ENCODE measurements at places on chromosomes 3 and 15.

DNA sequence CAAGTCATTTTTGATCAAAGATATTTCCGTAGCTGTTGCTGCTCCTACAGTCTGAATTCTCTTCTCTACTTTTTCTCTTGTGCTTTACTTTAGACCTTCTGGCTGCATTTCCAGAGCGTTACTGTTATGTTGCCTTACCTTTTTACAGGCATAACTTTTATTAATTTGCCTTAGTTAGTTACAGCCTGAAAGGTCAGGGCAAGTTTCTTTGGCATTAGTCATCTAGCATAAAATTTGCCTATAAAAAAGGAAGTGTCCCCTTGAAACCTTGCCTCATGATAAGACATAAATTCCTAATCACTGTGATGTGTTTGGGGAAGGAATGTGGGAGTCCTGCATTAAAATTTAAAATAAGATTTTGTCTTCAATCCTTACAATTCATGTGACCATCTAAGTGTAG lies 618.5 kb downstream of the NR2F2 start:
- DNase-seq: no peak

- DNase-seq: no peak
These were observed 51.7 kb downstream of the TRANK1 start for GRCh38 chr3:36893137-36893557.

- no peak for DNase-seq
These were observed 409.9 kb upstream of the ALCAM start for GRCh38 chr3:104956620-104957345.

GRCh38 chr3:70776081-70776480 lies 463.6 kb upstream of the MDFIC2 start:
- no peak for DNase-seq

DNA sequence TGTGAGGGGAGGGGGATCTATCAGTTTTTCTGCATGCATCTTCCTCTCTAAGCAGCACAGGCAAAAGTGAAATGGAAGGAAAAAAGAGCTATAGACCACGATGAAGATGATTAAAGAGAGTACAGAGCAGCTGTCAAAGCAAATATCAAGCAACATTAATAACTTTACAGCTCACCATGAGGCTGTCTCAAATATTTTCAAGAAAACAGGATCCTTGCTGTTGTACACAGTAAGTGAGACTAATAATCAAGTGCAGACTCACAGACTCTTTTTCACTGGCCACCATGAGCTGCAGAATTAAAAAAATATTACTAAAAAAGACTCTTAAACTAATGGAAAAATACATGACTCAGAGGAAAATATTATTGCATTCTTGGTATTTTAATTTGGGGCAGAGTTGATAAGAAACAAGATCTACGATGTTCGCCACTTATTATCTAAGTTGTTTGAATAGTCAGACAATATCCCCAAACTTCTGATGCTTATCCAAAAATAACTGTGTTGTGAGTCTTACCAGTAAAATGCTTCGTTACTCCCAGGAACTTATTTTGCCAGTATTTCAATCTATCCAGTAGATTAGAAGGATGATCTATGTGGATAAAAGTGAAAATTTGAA lies 817.5 kb upstream of the ALCAM start:
- DNase-seq: no peak

DNA sequence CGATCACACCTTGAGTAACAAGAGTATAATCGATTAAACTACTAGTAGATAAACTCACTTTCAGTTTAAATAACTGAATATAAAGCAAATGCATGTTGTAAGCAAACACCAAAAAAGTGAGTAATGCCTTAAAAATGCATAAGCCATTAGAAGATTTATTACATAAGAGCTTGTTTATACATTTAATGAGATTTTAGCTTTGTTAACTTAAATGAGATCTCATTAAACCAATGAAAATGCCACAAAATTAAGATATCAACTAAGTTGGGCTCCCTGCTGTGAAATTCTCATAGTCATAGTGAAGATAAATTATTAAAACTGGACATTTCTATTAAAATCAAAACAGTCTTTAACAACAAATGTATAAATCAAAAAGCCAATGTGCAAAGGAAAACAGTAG lies 701.2 kb downstream of the NLGN1 start:
- no peak for DNase-seq

GRCh38 chr15:40357723-40358470 lies at the start of gene DISP2:
TSS of gene DISP2 (plus strand) at chr15:40358219. CDS start at chr15:40358322, 103 bp downstream.
- DNase-seq: peak; percentile 100

GRCh38 chr3:189631409-189631808 lies 220 bp downstream of the TP63 start:
- no peak for DNase-seq

DNA sequence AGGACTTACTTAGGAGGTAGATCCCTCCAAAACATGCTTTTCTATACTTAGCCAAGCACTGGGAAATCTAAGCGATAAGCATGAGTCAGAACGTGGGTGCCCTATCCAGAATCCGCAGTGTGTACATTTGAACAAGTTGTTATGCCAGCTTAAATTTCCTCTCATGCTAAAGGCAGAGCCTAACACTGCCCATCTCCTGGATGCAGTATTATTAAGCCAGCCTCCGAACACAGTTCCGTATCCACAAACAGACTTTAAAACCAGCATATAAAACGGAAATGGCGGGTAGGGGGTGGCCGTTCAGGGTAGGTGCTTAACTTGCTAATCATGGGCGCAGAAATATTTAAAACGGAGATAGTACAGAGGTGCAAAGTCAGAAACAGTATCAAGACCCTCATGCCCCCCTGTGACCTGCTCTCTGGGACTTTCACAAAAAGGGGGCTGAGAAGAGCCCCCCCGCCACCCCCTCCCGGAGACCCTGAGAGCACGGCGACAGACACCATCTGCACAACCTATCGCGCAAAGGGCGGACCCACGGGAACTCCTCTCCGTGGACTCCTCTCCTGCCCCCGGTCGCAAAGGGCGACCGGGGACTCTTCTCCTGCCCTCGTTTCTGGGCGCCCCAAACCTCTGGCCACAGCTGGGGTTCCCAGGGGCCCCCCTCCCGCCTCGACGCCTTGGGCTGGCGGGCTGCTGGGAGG lies 889 bp upstream of the LRRIQ4 start:
- DNase-seq: peak; percentile 74

DNA sequence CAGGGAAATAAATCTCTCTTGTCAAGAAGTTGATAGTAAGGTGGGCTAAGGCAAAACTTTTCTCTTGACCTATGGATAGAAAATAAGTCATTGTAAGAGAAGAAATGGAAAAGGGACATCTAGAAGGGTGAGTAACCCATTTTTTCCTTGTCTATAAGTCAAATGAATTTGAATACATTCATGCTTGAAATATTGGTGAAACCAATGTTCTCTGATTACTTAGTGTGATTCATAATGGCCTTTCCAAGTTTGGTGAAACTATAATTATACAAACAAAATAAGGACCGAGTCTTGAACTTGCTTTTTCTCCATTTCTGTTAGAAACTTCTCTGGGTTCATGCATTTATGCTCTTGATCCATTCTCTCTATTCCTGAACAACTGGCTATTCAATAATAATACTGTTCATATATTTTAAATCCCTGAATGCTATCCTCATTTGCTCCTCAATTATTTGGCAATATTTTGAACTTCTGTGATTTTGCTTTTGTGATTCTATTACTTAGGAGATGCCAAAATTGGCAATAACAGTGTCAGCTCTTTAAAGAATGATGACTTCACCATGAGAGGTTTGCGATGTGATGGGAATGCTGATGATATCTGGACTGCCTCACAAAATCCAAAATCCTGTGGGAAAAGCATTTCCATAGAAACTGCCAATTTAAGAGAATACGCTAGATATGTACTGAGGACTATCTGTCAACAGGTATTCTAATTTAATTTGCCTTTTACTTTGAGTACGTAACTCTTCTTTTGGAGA lies 12.3 kb downstream of the P2RY12 start:
- DNase-seq: no peak

DNA sequence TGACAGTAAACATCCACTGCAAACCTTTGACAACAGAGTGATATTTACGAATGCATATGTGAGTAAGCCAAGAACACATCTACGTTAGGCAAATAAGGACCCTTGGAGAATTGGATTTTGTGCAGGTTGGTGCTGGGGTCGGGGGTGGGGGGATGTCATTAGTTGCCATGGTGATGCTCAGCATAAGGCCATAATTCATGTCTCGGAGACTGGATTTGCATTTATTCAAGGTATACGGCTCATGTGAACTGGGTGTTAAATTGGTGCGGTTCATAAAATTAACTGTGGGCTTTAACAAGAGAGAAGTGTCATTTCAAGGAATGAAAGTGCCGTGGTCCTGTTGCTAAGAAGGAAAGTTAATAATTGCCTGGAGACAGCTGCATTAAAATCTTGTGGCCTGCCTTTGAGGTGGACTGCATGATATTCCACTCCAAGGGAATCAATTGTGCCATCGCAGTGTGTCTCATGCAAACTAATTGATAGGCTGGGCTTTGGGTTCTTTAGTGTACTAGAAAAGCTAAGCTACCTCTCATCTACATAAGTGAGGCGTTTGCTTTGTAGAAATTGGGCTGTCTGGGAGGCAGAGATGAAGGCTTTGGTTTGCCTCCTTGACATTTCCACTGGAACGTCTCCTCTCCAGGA lies 228.9 kb upstream of the FEZF2 start:
- no peak for DNase-seq

DNA sequence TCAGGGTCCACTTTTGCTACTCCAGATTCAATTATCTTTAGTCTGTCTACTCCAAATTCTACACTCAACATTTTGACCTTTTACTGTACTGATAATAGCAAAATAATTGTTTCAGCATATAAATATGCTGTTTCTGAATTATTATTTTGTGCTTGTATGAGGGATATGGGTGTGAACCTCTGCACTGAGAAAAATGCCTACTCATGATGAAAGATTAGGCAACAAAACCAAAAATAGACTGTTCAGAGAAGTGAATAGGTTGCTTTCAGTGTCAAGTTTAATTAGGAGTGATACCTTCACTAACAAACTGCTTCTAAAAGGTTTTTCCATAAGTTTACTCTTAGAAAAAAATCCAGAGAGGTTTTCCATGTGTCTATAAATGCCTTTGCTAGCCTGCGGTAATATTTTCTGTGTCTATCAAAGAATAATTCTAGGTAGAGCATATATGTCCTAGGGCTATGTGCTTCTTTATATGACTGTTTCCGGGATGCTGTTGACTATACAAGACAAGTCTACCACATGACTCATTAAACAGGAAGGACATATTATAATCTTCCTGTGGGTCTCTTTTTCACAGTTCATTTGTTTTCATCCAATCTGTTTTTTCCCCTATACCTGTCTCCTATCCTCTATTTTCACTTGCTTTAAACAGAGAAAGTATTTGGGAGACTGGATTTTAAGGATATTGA lies 218.5 kb upstream of the TTC14 start:
- DNase-seq: no peak

DNA sequence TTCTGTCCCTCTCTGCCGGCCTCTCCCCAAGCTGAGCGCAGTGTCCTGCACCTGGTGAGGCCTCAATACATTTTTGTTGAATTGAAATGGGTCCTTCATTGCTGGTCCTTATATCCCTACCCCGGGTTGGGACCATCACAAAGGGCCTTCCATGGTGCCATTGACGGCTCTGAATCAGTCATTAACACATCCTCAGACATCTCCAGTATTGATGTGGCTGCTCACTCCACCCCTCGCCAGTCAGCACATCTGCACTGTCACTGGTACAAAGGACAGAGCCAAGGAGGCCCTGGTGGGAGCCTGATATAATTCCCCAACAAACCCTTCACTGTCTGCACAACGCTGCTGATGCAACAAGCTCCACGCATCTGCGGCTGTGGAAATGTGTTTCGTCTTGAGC lies 191.6 kb upstream of the TOPAZ1 start:
- DNase-seq: no peak

- DNase-seq: peak; percentile 31
These were observed 20.1 kb downstream of the RFT1 start for GRCh38 chr3:53109891-53110771.
